Esophagus muscularis mucosa (tissue), 4 donors: ENCODE measurements at places on chromosomes 2 and 18.

DNA sequence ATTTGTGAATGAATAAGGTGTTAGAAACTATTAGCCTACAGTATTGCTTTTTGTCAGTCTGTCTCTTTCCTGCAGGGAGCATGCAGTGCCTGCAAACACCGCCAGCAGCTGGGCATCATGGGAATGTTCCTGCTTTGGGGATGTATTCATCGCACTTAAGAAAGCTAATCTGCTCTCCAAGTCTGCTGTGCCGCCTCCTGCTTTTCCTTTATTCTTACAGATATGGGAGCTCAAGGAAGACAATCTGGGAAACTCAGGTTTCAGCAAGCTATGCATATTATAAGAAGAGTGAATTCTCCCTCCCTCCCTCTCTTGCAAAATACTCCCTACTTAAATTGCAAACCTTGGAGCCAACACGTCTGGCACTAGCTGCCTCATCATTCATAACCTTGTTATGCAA is 479.2 kb upstream of the ACVR2A start:
- no peak for DNase-seq
- H3K36me3 ChIP-seq = no peaks in the 10 kb centered on the region
- peaks cover 37% of the 10 kb centered on the region for H3K4me1 ChIP-seq
- no peak overlapping the region for H3K27ac ChIP-seq
- H3K27me3 ChIP-seq = no peaks in the 10 kb centered on the region

DNA sequence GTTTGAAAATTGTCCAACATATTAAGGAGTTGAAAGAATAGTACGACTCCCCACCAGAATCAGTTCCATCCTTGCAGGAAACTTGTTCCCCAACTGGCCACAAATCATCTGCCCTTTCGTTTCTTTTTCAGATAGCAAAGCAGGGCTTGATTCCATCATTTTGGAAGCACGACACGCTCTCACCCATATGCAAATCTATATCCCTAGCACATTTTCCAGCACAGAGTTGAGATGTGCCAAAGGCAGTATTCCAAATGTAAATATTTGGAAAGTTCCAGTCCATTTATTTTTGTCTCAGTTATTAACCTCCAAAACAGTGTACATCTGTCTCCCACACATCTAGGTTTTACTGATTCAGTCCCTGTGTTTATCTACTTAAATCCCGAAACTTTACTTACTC is 128.8 kb upstream of the BCL2L11 start:
- H3K27ac ChIP-seq = no peak overlapping the region
- DNase-seq = peak; percentile 39
- no peaks in the 10 kb centered on the region for H3K27me3 ChIP-seq

GRCh38 chr2:63056107-63057050 is 5.7 kb downstream of the OTX1 start:
- H3K4me1 ChIP-seq = peaks cover 68% of the 10 kb centered on the region
- peaks cover 11% of the 10 kb centered on the region for H3K27me3 ChIP-seq
- DNase-seq = no peak

GRCh38 chr2:238286987-238287736 is 1.2 kb downstream of the PER2 start:
- peak overlapping the region; percentile 79 for H3K4me3 ChIP-seq
- peaks cover 73% of the 10 kb centered on the region for H3K4me1 ChIP-seq
- H3K36me3 ChIP-seq = no peaks in the 10 kb centered on the region

GRCh38 chr2:70927138-70927537 is 8.6 kb upstream of the ATP6V1B1 start:
- H3K36me3 ChIP-seq = no peaks in the 10 kb centered on the region
- no peak overlapping the region for H3K27ac ChIP-seq
- no peaks in the 10 kb centered on the region for H3K4me1 ChIP-seq
- H3K4me3 ChIP-seq = no peak overlapping the region
- peaks cover 8% of the 10 kb centered on the region for H3K27me3 ChIP-seq
- no peak for DNase-seq

DNA sequence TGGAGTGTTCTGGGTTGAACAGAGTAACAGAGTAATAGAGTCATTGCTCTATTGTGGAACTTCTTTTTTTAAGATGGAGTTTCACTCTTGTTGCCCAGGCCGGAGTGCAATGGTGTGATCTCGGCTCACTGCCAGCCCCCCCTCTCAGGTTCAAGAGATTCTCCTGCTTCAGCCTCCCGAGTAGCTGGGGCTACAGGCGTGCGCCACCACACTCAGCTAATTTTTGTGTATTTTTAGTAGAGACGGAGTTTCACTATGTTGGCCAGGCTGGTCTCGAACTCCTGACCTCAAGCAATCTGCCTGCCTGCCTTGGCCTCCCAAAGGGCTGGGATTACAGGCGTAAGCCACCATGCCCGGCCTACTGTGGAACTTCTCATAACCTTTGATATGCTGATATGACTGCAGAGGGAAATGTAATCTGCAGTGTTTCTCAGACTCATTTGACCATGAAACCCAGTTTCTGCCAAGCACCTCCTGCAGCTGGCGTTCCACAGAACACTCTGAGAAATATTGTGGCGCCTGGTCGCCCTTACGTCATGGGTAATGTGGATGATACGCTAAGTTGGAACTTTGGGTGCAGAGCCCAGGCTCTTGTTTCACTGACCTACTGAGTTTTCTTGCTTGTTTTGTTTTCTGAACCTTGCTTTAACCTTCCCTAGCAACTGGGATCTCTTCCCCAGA is 213.8 kb downstream of the BCL2 start:
- no peak overlapping the region for H3K27ac ChIP-seq
- H3K36me3 ChIP-seq = no peaks in the 10 kb centered on the region
- H3K4me1 ChIP-seq = no peaks in the 10 kb centered on the region

DNA sequence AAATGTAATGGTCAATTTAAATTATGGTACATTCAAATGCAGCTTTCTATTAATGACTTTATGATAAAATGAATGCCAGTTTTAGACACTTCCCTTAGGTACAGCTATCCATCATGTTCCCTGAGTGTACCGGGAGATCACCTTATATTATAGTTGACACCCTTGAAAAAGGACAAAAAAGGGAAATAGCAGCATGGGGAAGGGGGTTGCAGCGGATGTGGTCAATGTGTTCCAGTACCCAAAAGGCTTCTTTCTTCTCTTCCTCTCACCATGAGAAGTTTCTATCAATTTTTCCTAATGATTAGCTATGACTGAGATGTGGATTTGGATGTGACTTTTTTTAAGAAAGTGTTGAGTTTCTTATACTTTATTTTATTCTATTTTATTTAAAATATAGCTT is 154.4 kb downstream of the CCDC85A start:
- no peak for DNase-seq
- peaks cover 22% of the 10 kb centered on the region for H3K4me1 ChIP-seq
- H3K27ac ChIP-seq = no peak overlapping the region
- no peaks in the 10 kb centered on the region for H3K27me3 ChIP-seq

DNA sequence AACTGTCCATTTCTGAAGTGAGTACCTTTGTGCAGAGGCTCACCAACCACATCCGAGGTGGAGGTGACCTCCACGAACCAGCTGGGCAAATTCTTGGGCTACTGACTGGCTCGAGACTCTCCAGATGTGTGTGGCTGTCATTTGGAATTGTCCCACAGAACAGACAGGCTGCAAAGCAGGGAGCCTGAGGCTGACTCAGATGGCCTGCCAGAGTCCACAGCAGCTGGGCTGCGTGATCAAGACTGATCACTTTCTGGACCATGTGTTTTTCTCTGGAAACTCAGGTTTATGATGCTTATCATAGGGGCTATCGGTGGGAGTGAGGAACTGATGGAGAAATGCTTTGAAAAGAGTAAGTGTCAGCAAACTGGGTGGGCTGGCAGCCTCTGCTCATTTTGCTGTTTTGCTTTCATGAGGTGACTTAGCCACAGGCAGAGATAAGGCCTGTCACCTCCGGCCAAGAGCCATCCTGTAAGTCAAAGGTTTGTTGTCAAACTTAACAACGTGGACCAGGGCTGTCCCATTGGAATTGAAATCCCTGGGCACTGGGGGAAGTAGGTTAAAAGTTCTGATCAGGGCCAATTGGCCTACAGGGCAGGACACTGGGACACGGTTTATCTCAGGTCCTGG is 120.4 kb downstream of the LIPG start:
- no peaks in the 10 kb centered on the region for H3K27me3 ChIP-seq
- DNase-seq = no peak
- H3K27ac ChIP-seq = no peak overlapping the region
- no peaks in the 10 kb centered on the region for H3K4me1 ChIP-seq

- no peaks in the 10 kb centered on the region for H3K36me3 ChIP-seq
- DNase-seq = no peak
- no peak overlapping the region for H3K4me3 ChIP-seq
- no peak overlapping the region for H3K27ac ChIP-seq
- H3K27me3 ChIP-seq = no peaks in the 10 kb centered on the region
Observed at GRCh38 chr2:59988341-59988740, 565.1 kb downstream of the BCL11A start.

- H3K27me3 ChIP-seq = no peaks in the 10 kb centered on the region
- no peak overlapping the region for H3K27ac ChIP-seq
- no peak overlapping the region for H3K4me3 ChIP-seq
- H3K4me1 ChIP-seq = peaks cover 12% of the 10 kb centered on the region
- no peaks in the 10 kb centered on the region for H3K36me3 ChIP-seq
- no peak for DNase-seq
Observed at GRCh38 chr2:226673314-226673723, 126.3 kb downstream of the IRS1 start.

GRCh38 chr18:473802-474201 is 26.7 kb downstream of the COLEC12 start:
- no peaks in the 10 kb centered on the region for H3K36me3 ChIP-seq
- DNase-seq = no peak
- peaks cover 77% of the 10 kb centered on the region for H3K4me1 ChIP-seq

GRCh38 chr18:47595831-47596501 is 334.5 kb downstream of the SMAD2 start:
- no peak for DNase-seq
- no peaks in the 10 kb centered on the region for H3K4me1 ChIP-seq
- H3K27me3 ChIP-seq = no peaks in the 10 kb centered on the region
- no peaks in the 10 kb centered on the region for H3K36me3 ChIP-seq
- H3K27ac ChIP-seq = no peak overlapping the region

DNA sequence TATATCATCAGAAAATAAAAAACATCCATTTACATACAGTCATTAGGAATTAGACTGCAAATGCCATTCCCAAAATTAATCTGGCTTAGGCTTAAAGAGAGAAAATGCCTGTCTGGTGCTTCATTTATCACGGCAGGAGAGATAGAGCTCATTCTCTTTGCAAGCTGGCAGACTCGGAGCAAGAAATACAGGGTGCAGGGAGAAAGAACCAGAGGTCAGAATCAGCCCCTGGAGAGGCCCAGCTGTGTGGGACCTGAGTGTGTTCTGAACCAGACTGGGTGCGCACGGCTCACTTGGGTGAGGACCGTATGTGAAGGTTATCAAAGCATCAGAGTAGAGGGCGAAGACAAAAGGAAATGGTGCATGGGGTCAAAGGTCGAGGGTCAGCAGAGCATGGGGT is 227.8 kb downstream of the ACKR3 start:
- DNase-seq = no peak
- no peaks in the 10 kb centered on the region for H3K27me3 ChIP-seq
- H3K27ac ChIP-seq = no peak overlapping the region
- no peaks in the 10 kb centered on the region for H3K4me1 ChIP-seq

DNA sequence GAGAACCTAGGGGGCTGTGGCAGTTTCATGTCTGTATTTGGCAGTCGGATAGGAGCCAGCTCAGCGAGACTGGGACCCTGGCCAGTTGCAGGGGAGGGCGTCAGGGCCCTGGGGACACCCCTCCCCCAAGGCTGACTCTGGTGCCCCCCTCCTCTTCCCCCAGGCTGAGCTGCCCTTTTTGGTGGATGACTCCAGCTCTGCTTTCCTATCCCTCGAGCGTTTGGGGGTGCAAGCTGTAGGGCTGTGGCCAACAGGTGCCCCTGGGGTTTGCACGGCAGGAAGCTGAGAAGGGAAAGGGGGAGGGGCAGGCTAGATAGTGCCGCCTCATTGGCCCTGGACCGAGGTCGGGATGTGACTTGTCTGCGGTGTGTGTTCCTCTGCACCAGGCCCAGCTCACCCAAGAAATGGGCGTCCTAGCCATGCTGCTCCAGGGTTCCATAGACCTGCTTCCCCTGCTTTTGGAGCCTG is 26.4 kb downstream of the SPEG start:
- H3K27me3 ChIP-seq = no peaks in the 10 kb centered on the region
- H3K4me1 ChIP-seq = peaks cover 37% of the 10 kb centered on the region
- peak overlapping the region; percentile 31 for H3K4me3 ChIP-seq
- DNase-seq = no peak
- H3K36me3 ChIP-seq = peaks cover 9% of the 10 kb centered on the region

DNA sequence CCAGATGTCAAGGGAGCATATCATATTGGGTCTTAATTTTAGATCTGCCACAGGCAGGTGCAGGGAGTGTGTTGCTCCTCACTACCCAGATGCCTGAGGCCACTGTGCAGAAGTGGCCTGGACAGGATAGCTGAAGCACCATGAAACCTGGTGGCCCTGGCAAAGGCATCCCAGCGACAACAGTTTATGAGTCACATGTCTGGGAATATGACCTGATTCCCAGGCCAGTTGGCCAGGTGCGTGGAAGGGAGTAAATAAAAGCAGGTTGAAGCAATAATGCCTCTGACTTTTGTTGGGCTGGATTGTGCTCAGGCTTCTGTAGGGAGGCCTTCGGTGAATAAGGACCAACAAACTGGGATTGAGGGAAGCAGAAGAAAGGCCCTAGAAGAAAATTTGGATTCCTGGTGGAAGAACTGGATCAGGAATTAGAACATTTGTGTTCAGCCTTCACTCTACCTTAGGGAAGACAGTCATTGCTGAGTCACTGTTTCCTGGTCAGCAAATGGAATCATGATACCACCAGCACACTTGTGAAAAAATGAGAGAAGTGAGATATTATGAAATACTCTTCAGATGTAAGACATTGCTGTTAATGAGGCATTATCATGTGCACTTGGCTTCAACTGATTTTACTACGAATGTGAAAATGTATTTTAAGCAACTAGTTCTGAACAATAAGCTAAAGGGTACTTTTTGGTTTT is 78.4 kb upstream of the ZNF516 start:
- no peaks in the 10 kb centered on the region for H3K36me3 ChIP-seq
- no peak for DNase-seq
- no peaks in the 10 kb centered on the region for H3K4me1 ChIP-seq
- no peaks in the 10 kb centered on the region for H3K27me3 ChIP-seq
- H3K27ac ChIP-seq = no peak overlapping the region
- H3K4me3 ChIP-seq = no peak overlapping the region

DNA sequence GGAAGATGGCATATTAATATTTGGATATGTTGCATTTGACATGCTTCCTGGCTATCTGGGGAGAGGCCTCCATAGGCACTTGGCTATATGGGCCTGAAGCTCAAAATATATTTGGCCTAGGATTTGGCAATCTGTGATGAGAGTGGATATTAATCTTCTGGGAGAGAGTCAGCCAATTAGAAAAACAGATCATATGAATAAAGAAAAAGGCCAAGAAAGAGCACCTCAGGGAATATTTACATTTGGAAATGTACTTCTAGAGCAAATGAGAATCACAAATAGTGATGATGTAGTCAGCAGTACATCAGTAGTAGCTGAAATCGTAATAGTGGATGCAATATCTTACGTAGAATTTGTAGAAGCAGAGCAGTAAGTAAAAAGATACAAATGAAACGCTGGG is 277.0 kb downstream of the CTNNA2 start:
- no peak overlapping the region for H3K27ac ChIP-seq
- no peak for DNase-seq
- H3K4me3 ChIP-seq = no peak overlapping the region
- no peaks in the 10 kb centered on the region for H3K36me3 ChIP-seq

GRCh38 chr2:188984065-188984491 is 9.9 kb downstream of the COL3A1 start:
- H3K4me3 ChIP-seq = no peak overlapping the region
- peaks cover 69% of the 10 kb centered on the region for H3K4me1 ChIP-seq
- peaks cover 41% of the 10 kb centered on the region for H3K36me3 ChIP-seq
- DNase-seq = no peak
- no peaks in the 10 kb centered on the region for H3K27me3 ChIP-seq

- no peak for DNase-seq
- no peaks in the 10 kb centered on the region for H3K27me3 ChIP-seq
- H3K27ac ChIP-seq = peak overlapping the region; percentile 56
- H3K4me1 ChIP-seq = peaks cover 37% of the 10 kb centered on the region
Observed at GRCh38 chr2:28163627-28164279, 228.9 kb upstream of the FOSL2 start.
